Activated CD4-positive, alpha-beta T cell treated with anti-CD3 and anti-CD28 coated beads, Interleukin-2, amount 10 ng/mL, durations not matched to agents 24 days and 14 days (primary cell): ENCODE measurements at places on chromosomes 4 and X. TPM values are rescaled to one million over a fixed set of nuclear protein-coding genes. Genes with fewer than 3 reads are reported as not detected.

GRCh38 chrX:49725923-49726904, 30.4 kb upstream of the PAGE1 start:
- H3K36me3 ChIP-seq, result no peaks in the 10 kb centered on the region
- H3K27ac ChIP-seq, result no peak overlapping the region
- no peaks in the 10 kb centered on the region for H3K4me1 ChIP-seq
- no peak overlapping the region for H3K4me3 ChIP-seq
- H3K27me3 ChIP-seq, result no peaks in the 10 kb centered on the region

- no peak overlapping the region for H3K27ac ChIP-seq
- H3K4me3 ChIP-seq, result no peak overlapping the region
- no peaks in the 10 kb centered on the region for H3K4me1 ChIP-seq
These were observed 21.6 kb downstream of the TSPAN6 start for GRCh38 chrX:100615005-100615404.

- DNase-seq, result no peak
- no peaks in the 10 kb centered on the region for H3K27me3 ChIP-seq
- H3K27ac ChIP-seq, result no peak overlapping the region
These were observed 527.8 kb downstream of the INPP4B start for GRCh38 chr4:142318280-142318679.

DNA sequence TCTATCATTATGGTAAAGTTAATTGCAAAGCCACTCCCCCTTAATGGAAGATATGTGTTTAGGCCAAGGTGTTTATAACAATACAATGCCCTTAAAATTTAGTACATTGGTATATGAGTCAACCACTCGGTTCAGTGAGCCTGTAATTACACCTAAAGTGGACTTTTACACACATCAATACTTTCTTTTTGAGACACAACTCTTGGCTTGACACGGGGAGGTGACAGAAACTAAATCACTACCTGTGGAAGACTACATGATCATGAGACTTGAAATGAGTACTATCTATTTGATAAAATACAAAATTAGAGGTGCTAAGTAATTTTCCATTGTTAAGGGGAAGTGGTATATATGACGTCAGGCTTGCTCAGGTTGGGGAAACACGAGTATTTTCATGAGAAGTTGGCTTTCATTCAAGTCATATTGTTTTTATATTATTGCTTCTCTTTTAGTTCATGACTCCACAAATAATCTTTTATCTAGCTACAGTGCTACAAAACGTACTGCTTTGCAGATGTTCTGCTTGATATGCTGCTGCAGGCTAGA, 918.3 kb downstream of the ARAP2 start:
- no peaks in the 10 kb centered on the region for H3K27me3 ChIP-seq
- no peak overlapping the region for H3K27ac ChIP-seq
- no peaks in the 10 kb centered on the region for H3K4me1 ChIP-seq
- no peaks in the 10 kb centered on the region for H3K36me3 ChIP-seq
- DNase-seq, result no peak
- no peak overlapping the region for H3K4me3 ChIP-seq

NFXL1 gene
- 11.2 and 15.0 TPM in 2 replicates for total RNA-seq

DNA sequence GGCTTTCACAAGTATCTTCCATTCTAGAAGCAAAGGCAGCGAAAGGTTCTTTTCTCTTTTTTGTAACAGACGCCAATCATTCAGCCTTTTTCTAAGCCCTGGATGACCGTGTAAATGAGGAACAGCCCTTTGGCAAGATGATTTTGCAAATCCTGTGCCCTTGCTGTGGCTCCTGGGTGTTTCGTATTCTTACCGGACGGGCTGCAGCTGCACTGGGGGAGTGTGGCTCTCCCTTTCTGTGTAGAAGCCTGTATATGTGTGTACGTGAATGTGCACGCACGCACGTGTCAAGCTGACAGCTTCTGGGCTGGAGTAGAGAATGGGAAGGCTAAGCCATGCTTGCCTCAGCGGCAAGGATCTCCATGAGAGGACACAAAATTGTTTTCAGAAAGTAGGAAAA, 8.2 kb downstream of the GRPEL1 start:
- no peak for DNase-seq
- peaks cover 61% of the 10 kb centered on the region for H3K36me3 ChIP-seq
- H3K27ac ChIP-seq, result no peak overlapping the region
- peaks cover 6% of the 10 kb centered on the region for H3K4me1 ChIP-seq
